ENCODE measurements at places on chromosomes 4 and X.

DNA sequence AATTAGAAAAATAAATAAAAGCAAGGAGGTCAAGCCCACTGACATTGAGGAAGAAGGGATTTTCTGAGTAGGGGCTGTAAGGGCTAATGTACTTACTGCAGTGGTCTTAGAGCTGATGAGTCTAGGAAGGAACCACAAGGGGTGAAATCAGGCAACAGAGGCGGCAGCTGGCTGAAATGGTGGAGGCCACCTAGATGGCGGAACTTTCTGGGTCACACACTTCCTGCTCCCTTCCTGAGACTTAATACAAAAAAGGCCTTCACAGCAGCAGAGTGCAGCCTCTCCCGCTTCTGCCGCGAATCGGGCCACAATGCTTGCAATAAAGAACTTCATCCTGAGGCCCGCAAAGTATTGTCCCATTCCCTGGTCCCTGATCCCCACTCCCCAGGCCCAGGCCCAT lies 15.4 kb downstream of the SNX12 start:
- DNase-seq: no peak

- no peak for DNase-seq
Measured at GRCh38 chrX:110143454-110144210, 140.7 kb downstream of the TMEM164 start.

DNA sequence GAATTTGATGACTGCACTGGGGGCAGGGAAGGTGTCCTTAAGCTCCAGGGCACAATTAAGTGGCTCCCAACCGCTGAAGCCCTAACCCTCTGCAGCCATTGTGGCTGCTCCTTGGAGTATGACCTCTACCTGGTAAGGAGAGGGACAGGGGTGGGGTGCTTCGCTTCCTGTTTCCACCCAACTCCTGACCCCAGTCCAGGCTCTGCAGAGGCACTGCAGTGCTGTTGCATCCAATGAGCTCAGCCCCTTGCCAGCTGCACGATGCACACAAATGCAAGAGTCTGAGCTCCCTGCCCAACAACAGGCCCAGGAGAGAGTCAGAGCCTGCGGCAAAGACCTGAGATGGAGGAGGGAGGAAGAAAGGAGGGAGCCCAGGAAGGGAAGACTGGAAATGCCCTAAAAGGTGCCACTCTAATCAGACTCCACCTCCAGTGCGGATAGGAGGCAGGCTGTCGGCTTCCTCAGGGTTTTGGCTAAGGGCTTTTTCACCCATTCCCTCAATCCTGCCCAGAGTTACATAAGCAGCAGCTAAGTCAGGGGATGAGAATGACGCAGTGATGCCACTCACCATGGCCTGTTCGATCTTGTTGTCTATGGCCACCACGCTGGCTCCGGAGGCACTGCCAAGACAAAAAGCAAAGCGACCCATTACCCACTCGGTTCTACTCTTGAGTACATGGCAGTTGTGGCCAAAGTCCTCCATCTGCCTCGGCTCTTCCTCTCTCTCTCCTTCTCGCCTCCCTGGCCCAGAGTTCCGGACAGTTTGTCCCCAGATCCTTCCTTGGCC lies 60.1 kb downstream of the TSC22D3 start:
- DNase-seq: no peak

DNA sequence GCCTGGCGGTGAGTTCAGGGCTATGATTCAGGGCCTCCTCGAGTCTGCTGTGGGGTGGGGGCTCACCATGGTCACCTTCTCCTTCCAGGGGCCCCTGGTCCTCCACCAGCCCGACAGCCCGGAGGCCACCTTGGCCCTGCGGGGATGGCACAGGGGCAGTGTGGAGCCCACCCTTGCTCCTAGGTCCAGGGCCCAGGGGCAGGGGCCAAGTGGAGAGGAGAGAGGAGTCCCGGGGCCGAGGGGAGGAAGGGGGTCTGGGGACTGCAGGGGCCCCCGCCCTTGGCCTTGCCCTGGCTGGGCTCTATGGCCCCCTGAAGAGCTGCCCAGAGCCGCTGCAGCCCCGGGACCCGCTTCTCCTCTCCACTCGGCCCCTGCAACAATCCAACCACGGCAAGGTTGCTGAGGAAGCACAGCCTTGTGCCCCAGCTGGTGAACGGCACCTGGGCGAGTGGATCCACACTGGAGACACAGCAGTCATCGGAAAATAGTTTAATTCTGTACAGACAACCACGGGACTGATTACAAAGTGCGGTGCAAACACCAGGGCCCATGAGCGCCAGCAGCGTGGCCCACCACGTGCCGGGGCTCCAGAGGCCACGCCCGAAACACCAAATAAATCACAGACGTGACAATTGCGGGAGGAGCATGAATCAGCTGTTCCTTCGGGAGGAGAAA lies 23.0 kb upstream of the CPLX1 start:
- no peak for DNase-seq

- DNase-seq: no peak
Measured at GRCh38 chrX:13697455-13697854, 8.5 kb downstream of the RAB9A start.

DNA sequence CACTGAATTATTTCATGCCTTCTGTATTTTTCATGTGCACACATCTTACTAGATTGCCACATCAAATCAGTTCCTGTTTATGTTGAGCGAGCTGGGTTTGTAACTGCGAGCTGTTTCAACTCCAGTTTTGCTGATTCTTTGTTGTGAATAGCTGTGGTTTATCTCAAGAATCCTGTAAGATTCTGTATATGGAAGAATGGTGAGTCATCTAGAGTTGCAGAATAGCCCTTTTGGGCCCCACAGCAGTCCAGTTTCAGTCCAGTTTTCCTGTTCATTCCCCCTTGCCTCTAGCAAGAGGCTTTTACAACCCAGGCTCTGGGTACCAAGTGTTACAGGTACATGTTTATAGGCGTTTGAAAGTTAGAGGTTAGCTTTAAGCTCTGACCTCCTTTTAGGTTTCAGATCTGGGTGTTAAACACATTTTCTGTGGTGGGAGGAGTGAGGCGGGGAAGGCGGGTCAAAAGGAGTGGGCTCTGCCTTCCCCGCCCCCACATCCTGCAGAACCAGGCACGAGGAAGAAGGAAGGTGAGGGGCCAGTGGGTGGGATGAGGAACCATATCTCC lies 32.7 kb downstream of the TBC1D14 start:
- DNase-seq: no peak

All from coronary artery (tissue), 2 donors.